Ureter (tissue), 1 donor: ENCODE measurements at places on chromosomes 3 and 15. TPM values are rescaled to one million over a fixed set of nuclear protein-coding genes. Genes with fewer than 3 reads are reported as not detected.

DNA sequence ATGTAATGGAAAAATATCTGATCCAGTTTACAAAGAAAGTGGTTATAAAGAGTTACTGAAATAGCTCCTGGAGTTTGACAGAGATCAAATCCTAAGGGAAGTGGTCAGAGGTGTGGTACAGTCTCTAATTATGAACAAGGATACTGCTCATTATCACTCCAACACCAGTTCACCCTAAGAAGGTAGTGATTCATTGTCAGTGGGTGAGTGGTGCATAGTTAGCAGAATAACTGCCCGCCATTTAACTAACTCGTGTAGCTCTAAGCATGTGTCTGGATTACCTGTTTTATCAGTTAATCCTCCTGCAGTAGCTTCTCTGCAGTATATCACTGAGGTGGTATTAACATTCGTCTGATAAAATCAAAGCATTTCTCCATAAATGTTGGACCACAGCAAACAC lies 700.1 kb downstream of the NLGN1 start:
- DNase-seq = no peak

The OR5K1 gene
- not detected for total RNA-seq

DNA sequence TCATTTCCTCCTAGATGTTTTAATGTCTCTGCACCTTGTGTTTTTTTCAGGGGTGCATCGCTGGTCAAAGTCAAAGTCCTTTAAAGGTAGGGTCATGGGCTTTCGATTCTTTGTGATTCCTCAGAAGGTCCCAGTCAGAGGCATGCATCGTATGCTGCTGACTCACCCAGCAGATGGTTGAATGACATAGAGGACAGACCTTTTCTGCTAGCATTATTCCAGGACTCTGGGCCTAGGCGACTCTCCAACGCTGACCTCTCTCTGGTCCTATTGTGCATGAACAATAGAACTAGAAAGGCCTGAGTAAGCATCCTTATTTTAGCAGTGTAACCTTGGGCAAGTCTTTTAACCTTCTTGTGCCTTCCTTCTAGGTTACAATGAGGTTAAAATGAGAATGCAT lies 75.9 kb downstream of the DGKG start:
- DNase-seq = no peak

The TWF2 gene
- 65.3 TPM for total RNA-seq

DNA sequence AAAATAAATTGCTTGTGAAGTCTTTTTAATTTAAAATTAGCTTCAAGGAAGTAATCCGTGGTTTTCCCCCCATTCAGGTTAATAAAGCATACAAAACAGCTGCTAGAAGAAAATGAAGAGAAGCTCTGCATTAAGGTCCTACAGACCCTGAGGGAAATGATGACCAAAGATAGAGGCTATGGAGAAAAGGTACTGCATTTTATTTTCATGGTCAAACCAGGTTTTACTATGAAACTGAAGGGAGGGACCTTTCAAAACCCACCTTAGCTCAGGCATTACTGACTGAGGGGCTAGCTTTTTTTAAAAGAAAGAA lies 218.5 kb downstream of the ITPR1 start:
- no peak for DNase-seq

GRCh38 chr3:138139691-138140090 lies 7.5 kb upstream of the A4GNT start:
- DNase-seq = no peak

The DNASE1L3 gene
- total RNA-seq = 6.1 TPM

GRCh38 chr3:162367429-162368260 lies 871.0 kb downstream of the OTOL1 start:
- no peak for DNase-seq

GRCh38 chr15:48435321-48435720 lies 104.1 kb downstream of the DUT start:
- no peak for DNase-seq

- DNase-seq = no peak
Measured at GRCh38 chr3:156843071-156843808, 17.1 kb downstream of the LEKR1 start.

DNA sequence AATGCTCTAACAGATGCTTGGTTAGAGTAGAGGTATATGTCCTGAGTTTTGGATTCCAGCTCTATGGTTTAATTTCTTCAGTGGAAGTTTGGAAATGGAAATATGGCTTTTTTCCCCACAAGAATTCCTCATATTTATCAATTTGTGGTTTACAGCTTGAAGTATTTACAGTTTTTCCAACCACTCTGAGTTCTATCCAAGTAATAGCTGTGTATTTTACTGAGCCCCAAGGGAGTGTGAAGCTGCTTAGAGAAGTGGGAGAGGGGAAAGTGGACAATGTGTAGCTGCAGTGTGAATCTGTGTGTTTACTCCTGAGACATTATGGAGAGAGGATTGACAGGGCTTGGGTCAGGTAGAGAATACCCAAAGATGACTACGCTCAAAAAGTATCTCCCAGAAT lies 54.5 kb downstream of the NEK11 start:
- DNase-seq = no peak

GRCh38 chr3:98553753-98554152 lies 22.0 kb downstream of the GPR15 start:
- DNase-seq = no peak

The TM6SF1 gene
- 8.7 TPM for total RNA-seq

- no peak for DNase-seq
Measured at GRCh38 chr3:151426341-151426657, 34.6 kb downstream of the IGSF10 start.

GRCh38 chr3:15948388-15948787 lies 150.6 kb upstream of the ANKRD28 start:
- DNase-seq = no peak

GRCh38 chr15:56234804-56235203 lies 8.9 kb downstream of the RFX7 start:
- no peak for DNase-seq

DNA sequence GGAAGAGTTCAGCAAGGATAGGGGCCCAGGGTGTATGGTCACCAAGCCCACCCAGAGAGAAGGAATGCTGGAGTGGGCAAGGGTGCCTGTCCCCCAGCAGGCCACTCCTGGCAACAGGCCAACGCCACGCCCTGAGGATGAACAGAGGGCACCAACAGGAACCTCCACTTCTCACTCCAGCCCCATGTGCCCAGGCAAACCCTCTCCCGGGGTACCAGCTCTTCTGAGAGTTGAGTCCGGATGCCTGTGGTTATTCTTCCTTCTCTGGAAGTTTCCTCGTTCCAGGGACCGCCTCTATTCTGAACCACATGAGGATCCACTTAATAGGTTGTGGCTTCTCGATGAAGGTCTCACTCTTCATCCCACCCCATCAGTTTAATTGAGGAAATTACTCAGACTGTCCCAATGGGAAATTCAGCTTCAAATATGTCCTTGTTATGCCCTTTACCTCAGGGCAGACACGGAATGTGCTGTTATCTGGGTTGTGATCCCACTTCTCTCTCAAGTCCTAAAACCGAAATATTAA lies 114.3 kb downstream of the LIPC start:
- peak; percentile 40 for DNase-seq

The RTP1 gene
- total RNA-seq = not detected

DNA sequence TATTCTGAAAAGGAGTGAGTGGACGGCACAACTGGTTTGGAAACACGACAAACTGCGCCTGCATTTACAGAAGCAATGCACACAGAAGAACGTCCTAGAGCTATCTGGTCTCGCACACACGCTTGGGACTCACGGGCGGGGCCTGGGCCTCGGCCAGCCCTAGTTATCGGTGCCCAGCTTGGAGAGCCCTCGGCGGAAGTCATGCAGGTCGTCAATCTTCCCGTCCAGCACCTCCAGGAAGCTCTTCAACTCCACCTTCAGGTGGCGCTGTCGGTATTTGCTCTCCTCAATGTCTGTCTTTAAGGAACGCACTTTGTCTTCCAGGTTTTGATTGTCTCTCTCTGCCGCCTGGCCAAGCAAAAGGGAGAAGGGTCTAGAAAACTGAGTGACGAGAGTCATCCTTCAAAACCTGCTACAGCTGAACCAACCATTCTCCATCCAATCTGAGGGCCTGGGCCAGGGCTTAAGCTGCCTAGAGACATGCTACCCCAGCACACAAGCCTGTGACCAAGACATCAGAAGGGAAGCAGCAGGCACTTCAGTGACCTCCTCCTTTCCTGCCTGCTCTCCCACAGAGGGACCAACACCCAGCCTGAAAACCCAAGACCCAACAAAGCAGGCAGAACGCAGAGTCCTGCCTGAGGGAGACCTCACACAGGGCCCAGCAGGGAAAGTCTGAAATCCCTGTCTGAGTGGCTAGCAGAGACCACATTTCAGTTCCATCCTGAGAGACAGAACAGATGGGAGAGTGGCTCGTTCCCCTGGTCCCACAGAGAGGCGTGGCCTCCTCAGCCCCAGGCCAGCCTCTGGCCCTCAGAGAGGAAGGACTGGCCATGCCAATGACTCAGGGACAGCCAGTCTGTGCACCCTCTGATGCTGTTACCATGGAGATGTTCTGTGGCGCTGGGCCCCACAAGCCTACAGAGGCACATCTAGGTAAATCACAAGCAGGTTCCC lies 40.4 kb downstream of the WHAMM start:
- DNase-seq = peak; percentile 79

DNA sequence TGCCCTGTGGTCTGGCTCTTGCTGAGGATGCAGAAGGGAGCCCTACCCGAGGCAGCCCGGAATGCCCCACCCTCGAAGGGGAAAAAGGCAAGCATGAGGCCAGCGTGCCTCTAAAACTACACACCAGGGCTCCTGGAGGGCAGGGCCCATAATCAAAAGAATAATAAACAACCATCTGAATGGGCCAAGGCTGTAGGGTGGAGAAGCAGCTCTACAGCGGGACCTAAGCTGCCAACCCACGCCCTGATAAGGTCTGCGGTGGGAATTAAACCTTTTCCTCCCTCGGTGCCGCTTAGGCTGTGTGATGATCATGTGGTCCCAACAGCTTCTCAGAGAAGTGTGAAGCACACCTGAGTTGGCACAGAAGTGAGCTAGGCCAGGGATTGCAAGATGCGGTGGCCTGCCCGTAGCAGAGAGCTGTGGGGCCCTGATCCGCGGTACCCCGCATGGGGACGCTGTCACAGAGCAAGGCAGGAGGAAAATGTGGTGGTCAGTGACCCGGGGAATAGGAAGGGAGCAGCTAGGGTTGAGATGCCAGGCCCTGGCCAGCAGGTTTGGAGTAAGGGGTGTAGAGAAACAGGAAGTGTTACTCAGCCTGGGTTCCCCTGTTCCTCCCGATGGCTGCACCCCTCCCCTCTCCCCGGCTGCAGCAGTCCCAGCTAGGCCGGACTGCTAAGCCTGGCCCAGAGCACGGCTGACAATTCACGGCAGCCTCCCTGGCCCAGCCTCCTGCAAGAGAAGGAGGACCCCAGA lies 1.1 kb upstream of the C15orf62 start:
- no peak for DNase-seq

GRCh38 chr3:12992629-12993516 lies 80.4 kb downstream of the IQSEC1 start:
- no peak for DNase-seq

The GOLGA8Q gene
- 2.3 TPM for total RNA-seq

The TM4SF1 gene
- 58.1 TPM for total RNA-seq

- no peak for DNase-seq
Measured at GRCh38 chr3:170493712-170494182, 75.1 kb downstream of the CLDN11 start.

DNA sequence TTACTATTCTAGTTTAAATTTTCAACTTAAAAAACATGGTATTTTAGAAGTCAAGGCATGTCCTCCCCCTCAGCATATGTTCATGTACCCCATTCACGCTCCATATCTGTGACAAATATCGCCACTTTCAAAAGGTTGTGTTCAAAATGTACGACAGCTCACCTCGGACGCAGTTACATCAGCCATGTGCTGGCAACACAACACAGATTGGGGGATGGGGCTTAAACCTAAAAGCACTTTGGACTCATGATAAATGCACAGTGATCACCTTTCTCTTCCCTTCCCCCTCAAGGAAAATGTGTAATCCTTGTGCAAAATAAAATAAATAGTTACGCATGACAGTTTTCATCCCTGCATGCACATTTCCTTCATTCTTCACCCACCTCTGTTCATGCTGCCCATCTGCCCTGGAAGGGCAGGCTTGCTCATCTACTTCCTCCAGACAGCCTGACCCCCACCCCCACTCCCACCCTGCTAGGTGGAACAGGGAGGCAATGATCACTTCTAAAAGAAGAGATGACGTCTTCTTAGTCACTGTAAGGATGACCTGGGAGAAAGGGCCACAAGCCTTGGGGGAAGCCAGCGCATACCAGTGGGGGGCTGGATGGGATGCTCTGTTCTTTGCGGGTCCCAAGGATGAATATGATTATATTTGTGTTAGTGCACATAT lies 271.4 kb upstream of the SEMA6D start:
- DNase-seq = no peak

The OSBPL10 gene
- 36.3 TPM for total RNA-seq

The WWTR1 gene
- 67.1 TPM for total RNA-seq

The PAK2 gene
- 55.0 TPM for total RNA-seq

The PLA1A gene
- 1.6 TPM for total RNA-seq

The RAB27A gene
- 29.0 TPM for total RNA-seq

GRCh38 chr3:89032346-89033013 lies 74.9 kb upstream of the EPHA3 start:
- DNase-seq = no peak
